Neuronal stem cell (in vitro differentiated cells): ENCODE measurements at places on chromosomes 2 and 18.

GRCh38 chr2:172885996-172886395 lies 150.4 kb downstream of the RAPGEF4 start:
- no peak for DNase-seq

- no peak for DNase-seq
Observed at GRCh38 chr18:10789180-10789579, 263.4 kb downstream of the NAPG start.

DNA sequence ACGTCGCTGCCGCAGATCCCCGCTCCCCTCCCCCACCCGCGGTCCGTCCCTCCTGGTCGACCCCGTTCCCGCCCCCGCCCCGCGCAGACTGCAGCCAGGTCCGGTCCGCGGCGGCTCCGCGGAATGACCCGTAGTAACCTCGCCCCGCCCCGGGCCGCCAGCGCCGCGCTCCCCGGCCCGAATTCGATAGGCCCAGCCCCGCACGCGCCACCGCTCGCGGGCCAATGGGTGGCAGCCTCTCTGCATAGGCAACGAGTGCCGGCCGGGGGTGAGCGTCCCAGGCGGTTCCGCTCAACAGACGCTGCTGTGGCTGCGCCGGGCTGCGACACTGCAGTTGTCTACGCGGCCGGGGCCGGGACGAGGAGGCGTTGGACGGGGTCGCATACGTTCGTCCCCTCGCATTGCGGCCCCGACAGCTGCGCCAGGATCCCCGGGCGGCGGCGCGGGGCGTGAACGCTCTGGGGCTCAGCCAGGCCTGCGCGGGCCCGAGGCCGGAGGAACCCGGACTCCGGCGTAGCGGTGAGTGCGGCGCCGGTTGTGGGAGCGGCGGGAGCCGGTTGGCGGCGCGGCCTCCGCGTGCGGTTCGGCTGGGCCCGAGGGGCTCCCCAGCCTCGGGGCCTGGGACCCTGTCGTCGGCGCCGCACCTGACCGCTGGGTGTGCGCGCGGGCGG lies at the start of gene ACSL3:
TSS of gene ACSL3 (plus strand) at position 297 of the 671 bp plus-strand sequence. CDS start 47,737 bp downstream, outside the sequence.
- DNase-seq: peak; percentile 96

DNA sequence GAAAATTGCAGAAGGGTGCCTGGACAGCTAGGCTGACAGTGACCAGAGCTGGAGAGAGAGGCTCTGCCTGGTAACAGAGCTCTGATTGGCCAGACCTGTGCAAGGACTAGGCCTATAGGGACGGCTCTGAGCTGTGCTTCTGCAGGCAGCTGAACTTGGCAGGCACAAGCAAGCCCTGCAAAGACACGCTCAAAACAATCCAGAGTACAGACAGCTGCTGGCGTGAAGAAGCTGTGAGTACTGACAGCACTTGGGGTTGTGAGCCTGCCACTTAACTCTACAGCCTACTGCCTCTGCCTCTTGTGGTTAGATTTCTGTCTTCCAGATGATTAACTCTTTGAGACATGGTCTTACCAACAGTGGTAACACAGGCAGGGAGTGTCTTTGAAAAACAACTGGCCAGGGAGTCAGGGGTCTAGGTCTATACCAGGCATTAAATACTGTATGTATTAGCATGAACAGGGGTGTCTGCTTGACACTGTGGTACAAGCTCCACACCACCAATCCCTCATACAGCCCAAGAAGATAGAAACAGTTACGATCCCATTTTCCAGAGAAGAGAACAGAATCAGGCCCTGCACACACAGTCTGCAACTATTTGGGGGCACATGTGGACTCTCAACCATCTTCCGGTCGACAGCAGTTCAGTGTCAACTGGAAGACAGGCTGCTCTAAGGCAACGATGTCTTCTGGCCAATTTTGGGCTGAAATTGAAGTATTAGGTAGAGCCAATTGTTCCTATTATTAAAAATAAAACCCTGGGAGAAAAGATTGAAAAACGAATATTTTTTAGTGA lies 568.4 kb downstream of the TNS1 start:
- peak; percentile 70 for DNase-seq

DNA sequence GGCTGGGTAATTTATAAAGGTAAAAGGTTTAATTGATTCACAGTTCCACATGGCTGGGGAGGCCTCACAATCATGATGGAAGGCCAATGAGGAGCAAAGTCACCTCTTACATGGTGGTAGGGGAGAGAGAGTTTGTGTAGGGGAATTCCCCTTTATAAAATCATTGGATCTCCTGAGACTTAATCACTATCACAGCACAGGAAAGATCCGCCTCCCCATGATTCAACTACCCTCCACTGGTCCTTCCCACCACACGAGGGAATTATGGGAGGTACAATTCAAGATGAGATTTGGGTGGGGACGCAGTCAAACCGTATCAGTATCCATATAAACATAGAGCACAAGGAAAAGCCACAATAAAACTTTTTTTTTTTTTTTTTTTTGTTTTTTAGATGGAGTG lies 172.6 kb upstream of the PIEZO2 start:
- DNase-seq: no peak

GRCh38 chr2:216620786-216621185 lies 12.4 kb upstream of the IGFBP2 start:
- DNase-seq: no peak

DNA sequence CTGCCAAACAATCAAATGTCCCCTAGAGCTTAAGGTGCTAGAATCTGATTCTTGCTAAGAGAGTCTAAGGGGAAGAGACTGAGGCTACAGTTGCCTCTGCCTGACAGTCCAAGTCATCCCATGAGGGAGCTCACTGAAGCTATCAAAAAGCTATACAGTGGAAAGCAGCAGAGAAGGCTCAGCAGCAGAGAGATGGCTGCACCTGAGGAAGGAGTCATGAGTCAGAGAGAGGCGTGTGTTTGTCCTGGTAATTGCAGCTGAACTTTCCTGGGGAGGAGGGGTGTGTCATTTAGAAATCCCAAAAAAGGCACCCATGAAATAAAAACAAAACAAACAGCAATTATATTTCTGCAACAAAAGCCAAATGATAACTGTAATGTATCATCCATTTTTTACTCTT lies 305.2 kb upstream of the UBE2E3 start:
- no peak for DNase-seq

DNA sequence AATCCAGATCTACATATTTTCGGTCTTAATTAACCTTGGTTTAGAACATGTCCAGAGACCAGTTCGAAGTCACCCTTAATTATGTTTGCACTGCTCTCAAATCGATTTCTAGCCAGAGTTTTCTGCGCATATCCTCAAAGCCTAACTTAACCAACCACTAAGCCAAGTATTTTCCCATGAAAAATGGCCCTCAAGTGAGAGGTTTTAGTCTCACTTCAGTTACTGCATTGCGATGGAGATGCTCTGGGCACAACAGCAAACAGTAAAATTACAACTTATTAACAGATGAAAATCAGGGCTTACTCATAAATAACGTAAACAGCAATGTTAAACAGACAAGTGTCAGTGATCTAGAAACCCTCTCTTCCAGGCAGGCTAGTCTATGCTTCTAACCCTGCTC lies 4.5 kb downstream of the RTN4 start:
- no peak for DNase-seq

DNA sequence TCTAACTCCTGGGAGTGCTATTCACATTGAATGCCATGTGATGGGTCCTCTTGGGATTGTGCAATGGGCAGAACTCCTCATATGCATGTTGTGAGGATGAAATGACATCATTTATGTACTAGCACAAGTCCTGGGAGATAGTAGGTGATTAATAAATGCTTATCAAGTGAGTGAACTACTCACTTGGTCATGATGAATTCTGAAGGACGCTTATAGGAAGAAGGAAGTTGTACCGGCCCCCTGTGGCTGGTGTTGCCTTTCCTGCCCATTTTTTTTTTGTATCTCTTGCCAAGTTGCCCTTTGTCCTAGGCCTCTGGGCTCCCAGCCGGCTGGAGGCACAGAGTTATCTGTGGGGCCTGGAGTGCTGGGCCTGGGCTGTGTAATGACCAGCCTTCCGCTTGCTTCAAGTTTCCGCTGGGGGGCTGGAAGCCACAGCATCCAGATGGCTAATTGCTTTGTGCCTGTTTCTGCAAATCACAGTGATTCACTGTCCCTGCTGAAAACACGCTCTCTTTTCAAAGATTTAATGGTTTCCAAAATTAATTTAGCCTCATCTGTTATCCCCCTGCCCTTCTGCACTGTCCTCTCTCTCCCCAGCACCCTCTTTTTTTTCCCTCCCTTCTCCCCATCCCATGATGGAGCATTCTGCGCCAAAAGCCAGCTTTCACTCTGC lies 33.7 kb upstream of the MRPL33 start:
- no peak for DNase-seq

DNA sequence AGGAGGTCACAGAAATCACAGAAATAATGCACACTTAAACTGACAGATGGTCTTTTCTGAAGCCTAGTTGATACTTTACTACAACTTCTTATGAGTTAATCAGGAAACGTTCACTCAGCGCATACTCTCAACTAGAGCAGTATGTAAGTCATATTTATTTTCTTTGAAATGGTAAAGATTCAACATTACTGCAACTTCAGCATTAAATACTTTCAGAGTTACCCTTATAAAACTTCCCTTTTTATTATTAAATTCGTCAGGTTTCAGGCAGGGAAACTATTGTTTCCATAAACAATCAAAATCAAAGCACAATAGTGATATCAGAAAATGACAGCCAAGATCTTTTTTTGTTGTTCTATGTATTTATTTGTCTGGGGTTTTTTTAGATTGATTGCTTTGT lies 222.6 kb upstream of the RND3 start:
- no peak for DNase-seq

DNA sequence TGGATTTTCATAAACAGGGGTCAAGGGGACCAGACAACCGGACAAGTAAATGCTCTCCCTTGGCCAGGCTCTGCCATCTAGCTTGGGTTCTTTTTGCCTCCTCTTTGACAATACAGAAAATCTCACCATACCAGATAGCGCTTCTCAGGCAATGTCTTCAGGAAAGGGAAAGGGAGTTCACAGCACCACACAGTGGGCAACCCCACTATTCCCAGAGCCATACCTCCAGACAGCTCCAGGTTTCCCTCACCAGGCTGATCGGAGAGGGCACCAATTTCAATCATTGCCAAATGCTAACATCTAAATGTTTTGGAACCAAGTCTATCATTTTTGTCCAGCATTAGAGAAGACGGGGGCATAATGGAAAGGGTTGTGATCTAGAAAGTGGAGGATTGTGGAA lies 28.1 kb downstream of the CCDC68 start:
- no peak for DNase-seq

DNA sequence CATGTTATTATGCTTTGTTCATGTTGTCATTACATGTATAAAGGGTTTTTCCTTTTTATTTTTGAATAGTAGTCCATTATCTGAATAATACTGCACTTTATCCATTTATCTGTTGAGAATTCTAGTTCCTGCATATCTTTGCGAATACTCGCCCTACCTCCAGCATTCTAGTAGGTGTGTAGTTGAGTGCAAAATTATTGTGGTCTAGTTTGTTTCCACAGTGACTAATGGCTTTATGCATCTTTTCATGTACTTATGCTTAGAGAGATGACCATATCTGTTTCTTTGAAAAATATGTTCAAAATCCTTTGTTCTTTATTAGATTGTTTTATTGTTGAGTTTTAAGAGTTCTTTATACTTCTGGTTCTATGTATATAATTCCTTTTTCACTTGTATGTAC lies 48.8 kb downstream of the EIF5B start:
- no peak for DNase-seq

- DNase-seq: no peak
Observed at GRCh38 chr2:213016984-213017351, 134.4 kb downstream of the IKZF2 start.

- DNase-seq: no peak
Observed at GRCh38 chr2:138389063-138389462, 112.5 kb upstream of the SPOPL start.

GRCh38 chr2:15049096-15049993 lies 416.8 kb downstream of the LRATD1 start:
- no peak for DNase-seq

DNA sequence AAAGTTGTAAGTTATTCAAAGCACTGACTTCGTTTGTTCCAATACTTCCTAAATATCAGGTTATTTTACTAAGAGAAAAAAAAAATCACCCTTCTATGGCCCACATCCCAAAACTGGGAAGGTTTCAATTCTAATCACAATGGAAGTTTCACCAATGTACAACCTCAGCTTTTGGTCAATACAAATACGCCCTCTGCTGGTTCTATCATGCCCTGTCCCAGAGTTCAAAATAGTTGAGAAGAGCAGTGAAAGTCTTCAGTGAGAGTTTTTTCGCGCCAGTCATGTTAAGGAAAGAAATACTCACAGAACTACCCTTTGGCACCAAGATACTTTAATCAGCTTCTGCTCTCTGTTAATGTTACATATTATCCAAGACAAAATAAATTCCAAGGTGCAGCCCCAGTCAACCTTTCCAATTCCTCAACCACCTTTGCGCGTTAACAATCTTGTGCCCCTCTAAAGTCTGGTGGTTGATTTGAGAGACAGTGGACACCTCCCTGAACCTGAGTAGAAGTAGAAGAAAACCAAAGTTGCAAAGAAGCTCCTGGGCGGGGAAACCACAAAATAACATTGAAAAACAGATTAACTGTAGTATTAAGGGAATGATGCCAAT lies 59.9 kb downstream of the SUMO1 start:
- peak; percentile 71 for DNase-seq

- DNase-seq: no peak
Observed at GRCh38 chr2:30986231-30986580, 152.0 kb downstream of the GALNT14 start.
